ENCODE measurements at places on chromosomes 7 and 10.

- no peak for DNase-seq
Observed at GRCh38 chr10:17668435-17669184, 24.7 kb downstream of the STAM start.

DNA sequence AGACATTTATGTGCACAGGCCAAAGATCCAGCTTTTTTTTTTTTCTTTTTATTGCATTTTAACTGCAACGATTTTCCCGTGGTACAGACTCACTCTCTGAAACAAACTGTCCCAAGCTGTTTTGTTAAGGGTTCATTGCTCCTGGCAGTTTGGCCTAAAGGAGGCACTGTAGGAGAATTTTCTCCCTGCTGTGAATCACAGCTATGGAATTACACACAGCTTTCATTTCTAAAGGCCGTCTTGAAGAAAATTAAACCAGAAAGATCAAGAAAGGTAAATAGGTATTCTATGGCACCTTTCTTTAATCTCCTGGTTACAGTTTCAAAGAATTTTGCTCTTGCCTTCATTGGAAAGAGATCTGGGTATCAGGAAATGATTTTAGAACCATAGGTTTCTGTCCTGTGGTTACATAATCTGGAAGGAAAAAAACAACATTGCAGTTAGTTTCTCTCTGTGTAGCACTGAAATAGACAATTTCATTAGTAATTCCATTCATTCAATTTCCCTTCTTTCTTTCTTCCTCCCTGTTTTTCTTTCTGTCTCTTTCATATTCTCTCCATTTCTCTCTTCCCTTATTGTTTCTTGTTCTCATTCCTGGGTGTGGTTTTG lies 51.2 kb downstream of the PDK4 start:
- DNase-seq = no peak

DNA sequence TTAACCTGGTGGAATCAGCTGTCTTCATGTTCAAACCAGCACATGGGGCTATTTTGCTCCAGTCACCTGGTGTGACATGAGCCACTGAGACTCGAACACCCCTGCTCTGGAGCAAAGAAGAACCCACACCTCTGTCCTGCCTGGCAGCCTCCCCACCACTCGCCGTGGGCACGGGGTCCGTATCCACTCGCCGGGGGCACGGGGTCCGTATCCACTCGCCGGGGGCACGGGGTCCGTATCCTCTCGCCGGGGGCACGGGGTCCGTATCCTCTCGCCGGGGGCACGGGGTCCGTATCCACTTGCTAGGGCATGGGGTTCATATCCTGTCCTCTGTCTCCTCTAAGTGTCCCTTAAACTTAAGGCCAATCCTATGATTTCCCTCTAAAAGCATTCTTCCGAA lies 558.7 kb downstream of the PTPRN2 start:
- DNase-seq = no peak

GRCh38 chr7:16649196-16649595 lies 3.2 kb downstream of the BZW2 start:
- no peak for DNase-seq

DNA sequence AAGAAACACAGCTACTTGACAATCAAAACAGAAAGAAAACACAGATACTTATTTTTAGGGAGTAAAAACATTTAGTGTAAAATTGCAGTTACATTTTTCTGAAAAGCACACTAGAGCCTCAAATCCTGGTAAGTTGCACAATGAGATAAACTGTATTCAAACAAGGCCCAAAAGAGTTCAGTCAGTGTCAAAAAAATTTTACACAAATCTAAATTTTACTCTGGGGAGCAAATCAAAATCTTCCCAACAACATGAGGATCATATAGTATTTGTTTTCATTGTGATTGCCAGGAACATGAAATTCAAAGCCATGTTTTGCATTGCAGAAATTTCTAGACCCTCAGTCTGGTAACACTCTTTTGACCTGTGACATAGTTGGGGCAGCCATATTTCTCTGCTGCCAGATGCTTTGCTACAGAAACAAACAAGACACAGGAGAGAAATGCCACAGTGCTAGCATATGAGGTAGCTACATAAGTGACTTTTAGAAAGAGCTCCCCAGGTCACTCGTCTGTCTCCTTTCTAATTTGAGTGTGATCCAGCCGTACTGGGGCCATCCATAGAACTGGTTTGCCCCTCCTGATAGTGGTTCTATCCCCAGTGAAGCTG lies 49.6 kb downstream of the PDE1C start:
- no peak for DNase-seq

DNA sequence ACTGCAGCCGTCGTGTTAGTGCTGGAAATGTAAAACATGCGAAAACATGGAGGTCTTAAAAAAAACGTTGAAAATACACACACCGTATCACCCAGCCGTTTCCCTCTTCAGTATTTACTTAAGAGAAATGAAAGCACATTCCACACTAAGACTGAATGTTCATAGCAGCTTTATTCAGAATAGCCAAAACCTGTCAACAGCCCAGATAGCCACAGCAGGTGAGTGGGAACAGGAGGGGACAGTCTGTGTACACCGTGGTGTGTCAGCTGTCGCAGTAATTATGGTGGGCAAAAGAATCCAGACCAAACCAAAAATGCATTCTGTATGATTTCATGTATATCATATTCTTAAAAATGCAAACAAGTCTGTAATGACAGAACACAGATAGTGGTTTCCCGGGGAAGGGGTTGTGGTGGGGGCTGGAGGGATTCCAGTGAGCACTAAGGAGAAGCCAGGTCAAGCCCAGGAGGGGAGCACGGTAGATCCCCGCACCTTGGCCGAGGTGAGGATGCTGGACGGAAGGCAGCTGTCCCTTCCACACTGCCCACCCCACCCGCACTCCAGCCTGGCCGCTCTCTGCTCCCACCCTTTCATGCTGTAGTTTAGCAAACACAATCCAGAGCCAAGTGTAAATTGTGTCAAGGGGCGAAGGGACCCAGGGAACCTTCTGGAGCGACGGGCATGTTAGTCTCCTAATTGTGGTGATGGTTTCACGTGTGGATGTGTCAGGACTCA lies 123.6 kb downstream of the NKX6-2 start:
- no peak for DNase-seq

DNA sequence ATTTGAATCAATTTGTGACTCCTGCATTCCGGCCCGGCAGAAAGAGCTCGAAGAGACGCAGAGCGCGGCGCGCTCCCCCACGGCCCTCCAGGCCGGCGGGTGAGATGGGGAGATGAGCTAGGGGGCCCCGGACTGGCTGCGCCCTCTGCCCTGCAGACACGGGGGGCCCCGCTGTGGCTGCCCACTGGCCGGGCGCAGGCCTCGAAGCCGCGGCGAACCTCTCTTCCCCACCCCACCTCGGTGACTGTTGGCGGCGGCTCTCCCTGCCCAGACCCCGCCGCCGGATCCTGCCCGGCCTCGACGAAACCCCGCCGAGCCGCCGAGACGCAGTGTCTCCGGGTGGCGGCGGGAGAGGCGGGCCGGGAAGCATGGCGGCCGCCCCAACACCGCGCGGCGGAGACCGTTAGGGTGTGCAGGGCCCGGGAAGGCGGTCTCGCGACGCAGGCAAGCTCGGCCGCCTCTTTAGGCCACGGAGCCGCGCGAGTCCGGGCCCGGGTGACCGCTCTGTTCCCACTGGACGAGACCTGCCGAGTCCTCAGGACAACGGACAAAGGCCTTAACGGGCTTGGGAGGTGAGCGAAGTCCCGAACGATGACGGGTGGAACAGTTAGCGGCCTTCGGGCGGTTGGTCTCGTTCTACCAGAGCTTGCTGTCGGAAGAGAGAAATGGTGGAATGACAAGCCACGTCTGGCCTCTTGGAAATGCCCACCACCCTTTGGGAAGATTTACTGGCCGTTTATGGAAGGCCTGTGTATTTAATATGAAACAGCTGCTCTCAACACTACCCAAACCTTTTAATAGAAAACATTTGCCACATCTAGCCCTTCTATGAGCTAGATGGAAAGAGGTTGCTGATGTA lies 24.3 kb downstream of the NUP42 start:
- no peak for DNase-seq

- DNase-seq = no peak
Observed at GRCh38 chr7:142855756-142856564, 1.1 kb downstream of the EPHB6 start.

DNA sequence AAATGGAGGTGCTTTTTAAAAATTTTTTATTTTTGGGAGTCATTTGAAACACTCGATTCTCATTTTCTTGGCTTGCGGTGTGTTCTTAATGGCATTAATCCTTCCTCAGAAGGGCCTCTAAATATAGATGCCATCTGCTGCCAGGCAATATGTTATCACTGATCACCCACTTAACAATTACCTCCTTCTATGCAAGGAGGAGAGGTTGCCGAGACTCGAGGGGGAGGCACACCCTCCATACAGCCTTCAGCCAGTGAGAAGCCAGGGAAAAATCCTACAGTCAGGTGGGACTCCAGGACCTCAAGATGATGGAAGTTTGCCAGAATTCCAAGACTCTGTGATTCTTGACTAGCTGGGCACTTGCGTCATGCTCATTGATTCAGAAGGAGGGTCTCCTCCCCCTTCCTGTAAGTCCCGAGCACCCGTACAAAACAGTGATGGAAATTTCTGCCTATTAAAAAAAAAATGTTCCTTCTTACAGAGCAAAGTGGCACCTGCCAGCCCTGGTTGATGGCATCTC lies 574.5 kb downstream of the TYW1 start:
- DNase-seq = no peak

GRCh38 chr7:54678763-54679489 lies 80.1 kb downstream of the SEC61G start:
- DNase-seq = no peak

GRCh38 chr10:71761105-71761511 lies 12.2 kb downstream of the VSIR start:
- DNase-seq = peak; percentile 62

- DNase-seq = no peak
Observed at GRCh38 chr10:1638889-1639419, 98.4 kb downstream of the ADARB2 start.

DNA sequence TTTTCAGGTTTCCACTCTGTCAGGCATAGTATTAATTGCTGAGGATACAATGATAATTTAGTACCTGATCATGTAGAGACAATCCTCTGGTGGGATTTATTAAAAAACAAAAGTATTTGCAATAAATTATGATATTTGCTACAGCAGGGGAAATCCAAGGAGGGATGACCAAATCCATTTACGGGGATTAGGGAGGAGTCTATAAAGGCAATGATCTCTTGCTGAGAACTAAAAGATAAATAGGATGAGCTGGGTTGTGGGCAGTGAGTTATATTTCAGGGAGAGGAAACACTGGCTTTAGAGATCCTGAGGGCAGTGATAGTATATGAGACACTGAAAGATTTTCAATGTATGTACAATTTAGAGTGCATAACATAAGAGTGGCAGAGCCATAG lies 305.5 kb downstream of the GPR37 start:
- no peak for DNase-seq

DNA sequence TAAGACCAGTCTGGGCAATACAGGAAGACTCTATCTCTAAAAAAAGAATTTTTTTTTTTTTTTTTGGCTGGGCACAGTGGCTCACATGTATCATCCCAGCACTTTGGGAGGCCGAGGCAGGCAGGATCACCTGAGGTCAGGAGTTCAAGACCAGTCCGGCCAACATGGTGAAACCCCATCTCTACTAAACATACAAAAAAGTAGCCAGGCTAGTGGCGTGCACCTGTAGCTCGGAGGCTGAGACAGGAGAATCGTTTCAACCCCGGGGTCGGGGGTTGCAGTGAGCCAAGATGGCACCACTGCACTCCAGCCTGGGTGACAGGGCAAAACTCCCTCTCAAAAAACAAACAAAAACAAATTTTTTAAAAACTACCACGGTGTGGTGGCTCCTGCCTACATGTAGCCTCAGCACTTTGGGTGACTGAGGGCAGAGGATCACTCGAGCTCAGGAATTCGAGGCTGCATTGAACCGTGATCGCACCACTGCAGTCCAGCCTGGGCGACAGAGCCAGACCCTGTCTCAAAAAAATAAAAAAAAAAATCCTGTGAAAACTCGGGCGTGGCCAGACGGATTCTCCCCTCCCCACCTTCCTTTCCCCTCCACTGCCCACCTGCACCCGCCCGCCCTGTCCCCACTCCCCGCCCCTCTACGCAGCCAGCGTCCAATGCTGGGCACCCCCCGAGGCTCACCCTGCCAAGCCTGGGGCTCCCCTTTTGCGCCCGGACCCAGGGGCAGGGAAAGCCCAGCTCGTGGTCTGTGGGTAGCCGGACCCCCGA lies 745 bp upstream of the ORAI2 start:
- peak; percentile 20 for DNase-seq
